ENCODE measurements at places on chromosomes 11 and 22.

- no peak for DNase-seq
Measured at GRCh38 chr11:19426011-19426755, 185.4 kb upstream of the E2F8 start.

- no peak for DNase-seq
Measured at GRCh38 chr11:107682572-107682971, 29.3 kb downstream of the SLN start.

GRCh38 chr11:125777309-125777708 lies 1.3 kb downstream of the PATE2 start:
- DNase-seq, result no peak

DNA sequence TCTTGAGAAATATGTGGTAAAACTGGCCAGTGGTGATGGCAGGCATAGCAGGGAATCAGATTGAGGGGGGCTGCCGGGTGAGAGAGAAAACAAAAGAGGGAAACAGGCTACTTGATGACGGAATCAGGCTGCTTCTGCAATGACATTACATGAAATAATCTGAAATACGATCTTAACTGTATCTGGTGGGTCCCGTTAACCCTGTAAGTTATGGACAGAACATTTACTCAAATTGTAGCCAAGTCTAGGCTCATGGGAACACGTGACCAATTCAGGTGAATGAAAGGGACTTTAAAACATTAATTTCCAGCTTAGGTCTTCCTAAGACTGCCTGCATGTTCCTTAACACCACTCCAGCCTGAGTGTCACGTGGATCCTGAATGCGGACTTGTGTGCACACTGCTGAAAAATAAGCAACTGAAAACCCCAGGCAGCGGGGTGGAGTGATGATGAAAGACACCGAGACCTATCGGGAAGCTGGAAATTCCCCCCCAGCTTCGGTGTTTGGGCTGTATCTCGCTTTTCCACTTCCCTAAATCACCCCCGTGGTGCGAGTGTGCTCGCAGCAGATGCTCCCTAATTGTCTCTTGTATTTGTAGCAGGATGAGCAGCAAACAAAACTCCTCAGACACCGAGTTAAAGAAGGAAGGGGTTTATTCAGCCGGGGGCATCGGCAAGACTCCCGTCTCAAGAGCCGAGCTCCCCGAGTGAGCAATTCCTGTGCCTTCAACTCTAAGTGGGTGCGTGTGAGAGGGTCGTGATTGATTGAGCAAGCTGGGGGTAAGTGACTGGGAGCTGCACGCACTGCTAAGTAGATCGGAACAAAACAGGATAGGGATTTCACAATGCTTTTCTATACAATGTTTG lies 145.0 kb upstream of the GRK3 start:
- peak; percentile 79 for DNase-seq

- no peak for DNase-seq
Measured at GRCh38 chr11:59463190-59463641, 6.5 kb downstream of the OR4D6 start.

GRCh38 chr11:18046116-18046777 lies at the start of gene TPH1:
Gene TPH1 (minus strand): TSS chr11:18046269. CDS start chr11:18040762, 5,507 bp downstream.
- DNase-seq, result no peak

DNA sequence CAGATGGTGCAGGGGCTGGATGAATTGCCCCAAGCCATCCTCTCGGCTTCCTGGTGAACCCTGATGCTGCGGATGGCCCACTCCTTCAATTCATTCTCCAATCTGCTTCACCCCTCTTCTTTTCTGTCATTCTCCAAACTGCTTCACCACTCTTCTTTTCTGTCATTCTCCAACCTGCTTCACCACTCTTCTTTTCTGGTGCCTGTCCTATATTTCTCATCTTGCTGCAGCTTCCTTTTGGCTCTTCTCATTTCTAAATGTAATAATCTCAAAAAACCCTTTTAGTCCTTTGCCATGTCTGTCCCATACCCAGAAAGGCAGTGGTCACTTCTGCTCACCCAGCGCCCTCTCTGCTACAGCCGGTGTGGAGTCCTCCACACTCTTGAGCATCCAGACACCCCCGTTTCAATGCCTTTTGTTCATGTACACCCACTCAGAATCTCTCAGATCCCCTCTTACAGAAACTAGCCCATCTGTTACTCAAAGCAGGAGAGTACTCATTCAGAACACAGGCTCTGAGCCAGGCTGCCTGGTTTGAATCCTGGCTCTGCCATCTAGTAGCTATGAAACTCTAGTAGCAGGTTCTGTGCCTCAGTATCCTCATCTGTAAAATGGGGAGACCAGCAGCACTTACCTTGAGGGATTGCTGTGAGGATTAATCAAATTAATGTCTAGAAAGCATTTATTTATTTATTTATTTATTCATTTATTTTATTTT lies 14.9 kb downstream of the SERPIND1 start:
- no peak for DNase-seq

DNA sequence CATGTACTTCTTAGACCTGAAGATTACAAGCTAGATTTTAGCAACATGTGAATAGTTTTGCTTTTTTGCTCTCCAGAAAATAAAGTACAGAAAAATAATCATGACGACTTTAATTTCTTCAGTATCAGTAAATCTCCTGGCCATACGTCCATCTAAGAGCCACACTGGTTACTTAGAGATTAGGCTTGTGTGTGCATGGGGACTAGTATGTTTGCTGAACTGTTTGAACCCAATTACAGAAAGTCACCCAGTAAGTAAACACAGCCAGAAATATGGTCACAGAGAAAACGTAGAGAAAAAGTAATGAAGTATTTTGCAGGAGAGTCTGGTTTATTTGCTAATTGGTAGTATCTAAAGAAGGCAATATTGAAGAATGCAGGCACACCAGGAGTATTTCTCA lies 1053.6 kb upstream of the CCDC90B start:
- no peak for DNase-seq

- DNase-seq, result no peak
Measured at GRCh38 chr11:16997624-16998023, 16.6 kb downstream of the PLEKHA7 start.

- no peak for DNase-seq
Measured at GRCh38 chr11:12777208-12777874, 103.1 kb downstream of the TEAD1 start.

- no peak for DNase-seq
Measured at GRCh38 chr22:41028841-41029240, 63.6 kb upstream of the EP300 start.

DNA sequence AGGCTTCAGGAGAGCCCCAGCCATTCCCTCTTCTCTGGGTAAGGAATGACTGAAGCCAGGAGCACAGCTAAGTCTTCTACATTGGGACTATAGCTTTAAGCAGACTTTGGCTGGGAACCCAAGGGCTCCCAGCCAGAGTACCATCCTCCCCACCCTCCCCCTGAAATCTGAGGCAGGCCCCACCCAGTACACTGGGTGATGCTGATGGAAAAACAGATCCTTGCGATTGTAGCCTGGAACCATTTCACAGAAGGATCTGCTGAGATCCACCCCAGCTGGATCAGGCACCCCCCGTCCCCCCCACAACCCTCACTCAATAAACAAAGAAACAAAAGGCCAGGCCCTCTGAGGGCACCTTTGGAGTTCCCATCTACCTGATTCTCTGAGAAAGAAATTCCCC lies 39.8 kb downstream of the IL18BP start:
- DNase-seq, result no peak

- no peak for DNase-seq
Measured at GRCh38 chr11:112817376-112817775, 143.8 kb upstream of the NCAM1 start.

GRCh38 chr11:115145324-115145723 lies 358.9 kb downstream of the CADM1 start:
- DNase-seq, result no peak

DNA sequence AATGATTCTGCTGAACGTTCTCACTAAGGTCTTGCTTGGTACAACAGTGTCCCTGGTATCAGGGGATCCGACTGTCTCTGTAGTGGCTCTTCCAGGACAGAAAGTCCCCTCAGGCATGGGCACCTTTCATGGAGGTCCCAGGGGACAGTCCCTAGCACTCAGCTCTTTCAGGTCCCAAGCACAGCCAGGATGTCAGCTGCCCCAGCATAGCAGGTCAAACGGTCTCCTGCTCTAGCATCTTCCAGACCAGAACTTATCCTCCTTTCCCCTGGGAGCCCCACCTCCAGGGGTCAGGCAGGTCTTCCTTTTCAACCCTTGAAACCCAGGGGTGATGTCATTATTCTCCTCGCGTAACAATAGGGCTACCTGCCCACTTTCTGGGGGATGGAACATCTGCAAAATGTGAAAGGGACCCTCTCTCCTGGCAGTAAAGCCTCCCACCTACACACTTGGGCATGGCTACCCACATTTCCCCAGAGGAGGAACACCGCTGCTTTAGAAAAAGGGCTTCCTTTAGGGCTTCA lies 24.7 kb upstream of the CRYBB3 start:
- DNase-seq, result no peak

DNA sequence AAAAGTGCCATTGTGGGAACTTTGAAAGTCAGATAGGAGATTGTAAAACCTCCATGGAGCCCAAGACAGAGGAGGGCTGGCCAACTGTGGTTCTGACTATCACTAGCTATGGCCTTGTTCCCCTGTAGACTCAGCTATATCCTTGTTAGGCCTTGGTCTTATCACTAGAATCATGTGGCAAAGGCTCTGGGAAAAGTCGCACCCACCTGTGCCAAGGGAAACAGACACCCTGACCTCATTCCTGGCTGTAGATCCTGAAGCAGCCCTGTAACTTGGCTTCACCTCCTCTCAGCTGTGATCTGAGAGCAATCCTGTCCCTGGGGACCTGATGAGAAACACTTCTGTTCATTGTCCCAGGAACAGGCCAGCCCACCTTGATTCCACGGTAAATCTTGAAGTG lies 566.2 kb downstream of the TMEM135 start:
- DNase-seq, result no peak

GRCh38 chr11:67469508-67469811 lies 409 bp upstream of the TMEM134 start:
- DNase-seq, result no peak

GRCh38 chr11:65114538-65115171 lies 2.8 kb downstream of the ZNHIT2 start:
- no peak for DNase-seq

GRCh38 chr11:74636630-74637184 lies 44.3 kb downstream of the POLD3 start:
- peak; percentile 2 for DNase-seq

GRCh38 chr11:2778630-2779498 lies 79.1 kb upstream of the KCNQ1OT1 start:
- peak; percentile 22 for DNase-seq

- DNase-seq, result peak; percentile 13
Measured at GRCh38 chr11:93740031-93740729, 1.1 kb downstream of the TAF1D start.

DNA sequence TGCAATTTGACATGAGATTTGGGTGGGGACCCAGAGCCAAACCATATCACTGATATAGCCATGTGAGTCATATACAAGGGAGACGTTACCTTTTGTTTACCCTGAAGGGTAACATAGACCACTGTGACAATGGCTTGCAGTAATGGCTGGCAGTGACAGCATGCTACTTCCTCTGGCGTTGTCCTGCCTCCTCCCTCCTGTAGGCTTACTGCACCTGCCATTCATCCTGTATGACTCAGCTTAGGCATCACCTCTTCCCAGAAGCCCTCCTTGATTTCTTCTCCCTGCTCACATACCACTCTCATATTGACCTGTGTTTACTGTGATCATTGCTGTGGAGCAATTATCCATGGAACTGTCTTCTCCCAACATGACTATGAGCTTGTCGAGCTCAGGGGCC lies 12.0 kb upstream of the PVALB start:
- no peak for DNase-seq

GRCh38 chr11:131916638-131917037 lies 546.2 kb downstream of the NTM start:
- DNase-seq, result no peak

- no peak for DNase-seq
Measured at GRCh38 chr22:25777870-25778269, 35.9 kb downstream of the MYO18B start.

DNA sequence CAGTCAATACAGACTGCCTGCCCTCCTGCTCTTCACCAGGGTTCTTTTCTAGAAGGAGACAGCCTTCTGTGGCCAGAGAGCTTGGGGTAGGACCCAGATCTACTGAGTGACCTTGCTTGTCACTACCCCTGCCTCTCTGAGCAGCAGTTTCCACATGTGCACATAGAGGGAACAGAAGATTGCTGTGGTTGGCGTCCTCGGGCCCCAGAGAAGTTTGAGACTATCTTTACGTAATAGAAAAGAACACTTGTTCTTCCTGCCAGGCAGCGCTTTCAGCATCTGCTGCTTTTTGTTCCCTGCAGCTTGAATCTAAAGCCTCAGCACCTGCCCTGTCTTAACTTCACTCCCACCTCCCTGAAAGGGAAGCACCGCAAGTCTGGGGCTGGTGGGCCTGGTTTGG lies 1.9 kb upstream of the FKBP2 start:
- DNase-seq, result peak; percentile 81

- DNase-seq, result no peak
Measured at GRCh38 chr22:25404556-25404927, 159.9 kb upstream of the GRK3 start.

- DNase-seq, result no peak
Measured at GRCh38 chr22:50171319-50171964, 911 bp downstream of the PANX2 start.

- DNase-seq, result no peak
Measured at GRCh38 chr22:41544671-41545476, 604 bp upstream of the POLR3H start.

DNA sequence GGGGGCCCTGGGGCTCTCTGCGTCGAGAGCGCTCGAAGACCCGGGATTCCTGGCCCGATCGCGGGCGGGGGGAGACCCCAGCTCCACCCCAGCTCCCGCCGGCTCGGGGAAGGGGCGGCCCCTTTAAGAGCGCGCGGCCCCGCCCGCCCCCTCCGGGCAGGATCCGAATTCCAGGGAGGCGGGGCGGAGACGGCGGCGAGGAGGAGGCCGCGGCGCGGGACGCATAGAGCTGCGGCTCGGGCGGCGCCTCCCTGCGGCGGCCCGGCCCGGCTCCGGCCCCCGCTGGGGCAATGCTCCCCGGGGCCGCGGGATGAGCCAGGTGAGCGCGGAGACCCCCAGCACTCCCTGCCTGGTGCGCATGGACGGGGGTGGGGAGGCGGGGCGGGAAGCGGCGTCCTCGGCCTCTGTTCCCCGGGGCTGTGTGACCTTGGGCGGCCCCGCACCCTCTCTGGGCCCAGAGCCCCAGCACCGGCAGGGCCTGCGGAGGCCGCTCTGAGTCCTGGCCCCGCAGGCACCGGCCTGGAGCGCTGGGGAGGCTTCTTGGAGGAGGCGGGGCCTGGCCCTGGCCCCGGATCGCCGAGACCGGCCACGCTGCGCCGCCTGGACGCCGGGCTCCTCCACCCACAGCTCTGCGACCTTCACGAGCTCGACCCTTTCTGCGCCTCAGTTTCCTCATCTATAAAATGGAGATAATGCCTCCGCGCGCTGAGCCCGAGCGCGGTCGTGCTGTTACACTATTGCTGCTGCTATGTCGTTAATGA lies 565 bp downstream of the GAS2L1 start:
- DNase-seq, result peak; percentile 21

GRCh38 chr11:77446911-77447629 lies 26.8 kb downstream of the PAK1 start:
- DNase-seq, result no peak

GRCh38 chr11:27460158-27460978 lies 12.2 kb downstream of the LGR4 start:
- DNase-seq, result no peak

- DNase-seq, result no peak
Measured at GRCh38 chr11:13028322-13028721, 19.2 kb downstream of the RASSF10 start.
